CD4-positive, alpha-beta memory T cell (primary cell): ENCODE measurements at places on chromosomes 2 and 18.

DNA sequence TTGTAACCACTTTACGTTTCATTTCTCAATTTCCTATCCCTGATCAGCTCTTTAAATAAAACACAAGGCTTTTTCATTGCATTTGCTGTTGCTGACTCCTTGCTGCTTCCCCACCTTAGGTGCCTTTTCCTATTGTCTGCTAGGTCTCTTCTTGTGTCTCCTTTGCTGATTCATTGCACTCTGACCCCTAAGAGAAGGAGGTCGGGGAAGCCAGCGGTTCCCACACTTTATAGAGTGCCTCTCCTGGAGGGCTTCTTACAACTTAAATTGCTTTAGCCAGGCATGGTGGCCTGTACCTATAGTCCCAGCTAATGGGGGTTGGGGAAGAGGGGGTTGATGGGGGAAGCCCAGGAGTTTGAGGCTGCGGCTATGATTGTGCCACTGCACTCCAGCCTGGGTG is 495.0 kb downstream of the DLGAP1 start:
- DNase-seq: no peak

DNA sequence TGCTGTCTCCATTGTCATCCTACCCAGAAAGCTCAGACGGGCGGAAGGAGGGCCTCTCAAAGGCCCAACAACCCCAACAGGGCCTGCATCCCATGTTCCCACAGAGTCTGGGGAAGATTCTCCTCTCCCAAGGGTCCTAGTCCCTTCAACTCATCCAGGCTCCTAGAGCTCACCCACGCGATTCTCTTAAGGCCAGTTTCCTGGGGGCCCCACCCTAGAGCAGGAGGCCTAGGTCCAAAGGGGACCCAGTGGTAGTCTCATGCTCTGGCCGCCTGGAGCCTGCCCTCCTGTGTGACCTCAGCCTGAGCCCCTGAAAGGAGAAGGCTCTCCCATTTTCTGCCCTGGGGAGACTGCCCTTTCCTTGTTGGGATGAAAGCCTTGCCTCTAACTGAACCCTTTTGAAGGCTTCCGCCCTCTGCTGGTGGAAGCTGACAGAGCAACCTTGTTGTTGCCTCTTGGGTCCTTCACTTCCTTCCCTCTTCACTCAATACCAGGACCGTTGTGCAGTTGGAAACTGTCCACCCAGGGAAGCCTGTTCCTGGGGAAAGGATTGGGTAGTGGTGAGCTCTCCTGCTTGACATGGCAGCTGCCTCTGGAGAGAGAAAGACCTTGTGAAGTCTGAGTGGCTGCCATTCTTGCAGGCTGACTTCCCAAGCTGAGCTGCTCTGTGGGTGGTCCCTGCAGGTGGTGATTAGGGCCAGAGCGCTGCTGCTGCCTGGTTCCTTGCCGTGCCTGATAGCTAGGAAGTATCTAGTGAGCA is 86.0 kb upstream of the ALPP start:
- DNase-seq: peak; percentile 27

DNA sequence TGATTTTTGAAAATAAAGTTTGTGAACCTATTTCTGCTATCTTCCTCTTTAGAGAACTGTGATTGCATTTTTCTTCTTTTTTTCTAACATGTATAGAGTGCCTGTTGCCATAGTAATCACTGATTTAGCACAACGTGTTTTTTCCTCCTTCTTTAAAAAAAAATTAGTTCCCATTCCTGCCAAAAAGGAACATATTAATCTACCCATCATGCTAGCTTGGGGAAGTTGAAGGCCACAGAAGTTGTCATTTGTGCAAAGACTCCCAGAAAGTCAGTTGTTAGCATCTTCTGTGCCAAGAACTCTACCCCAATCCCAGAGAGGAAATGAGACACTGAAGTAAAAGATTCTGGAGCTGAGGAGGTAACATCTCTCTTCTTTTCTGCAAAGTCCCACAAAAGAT is 57.3 kb downstream of the SLC8A1 start:
- no peak for DNase-seq

DNA sequence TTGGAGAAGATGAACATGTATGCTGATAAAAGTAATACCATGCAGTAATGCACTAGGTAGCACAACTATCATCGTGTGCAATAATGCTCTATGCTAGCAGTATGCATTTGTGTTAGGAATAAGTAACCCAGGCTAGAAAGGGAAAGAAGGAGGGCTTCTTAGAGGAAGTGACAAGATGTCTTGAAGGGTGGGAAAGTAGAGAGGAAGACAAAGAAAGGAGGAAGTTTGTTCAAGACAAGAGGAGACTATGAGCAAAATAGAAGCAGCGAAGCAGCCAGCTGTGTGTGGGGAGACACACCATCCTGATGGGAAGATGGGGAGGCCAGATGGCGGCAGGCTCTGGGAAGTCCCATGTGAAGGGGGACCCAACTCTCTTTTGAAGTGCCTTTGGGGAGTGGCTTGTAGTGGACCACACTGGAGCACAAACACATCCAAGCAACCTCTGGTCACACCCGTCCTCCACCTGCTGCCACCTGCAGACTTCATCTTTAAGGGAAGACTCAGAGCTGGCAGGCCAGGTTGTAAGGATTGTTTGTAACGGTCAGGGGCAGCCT is 39.9 kb upstream of the INHBB start:
- DNase-seq: no peak

- DNase-seq: no peak
Observed at GRCh38 chr18:44781886-44782285, 101.2 kb downstream of the SETBP1 start.

DNA sequence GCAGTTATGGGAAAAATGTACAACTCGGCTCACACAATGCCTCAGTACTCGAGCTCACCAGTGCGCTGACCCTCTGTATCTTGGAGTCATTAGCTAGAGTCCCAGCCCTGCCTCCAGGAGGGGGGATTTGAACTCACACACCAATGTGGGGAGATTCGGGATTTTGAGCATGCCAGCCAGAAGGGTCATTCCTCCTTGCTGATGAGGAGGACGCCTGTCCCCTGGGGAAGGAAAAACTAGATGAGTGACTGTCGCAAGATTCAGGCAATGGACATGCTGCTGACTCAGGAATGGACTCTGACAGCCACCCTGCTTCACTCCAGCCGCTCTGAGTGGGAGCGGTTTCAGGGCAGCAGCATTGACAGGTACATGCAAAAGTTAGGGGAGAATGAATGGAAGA is 20.6 kb downstream of the FIGN start:
- DNase-seq: no peak

GRCh38 chr2:130391872-130392670 is 36.2 kb downstream of the PTPN18 start:
- DNase-seq: no peak

- no peak for DNase-seq
Observed at GRCh38 chr2:54377901-54378493, 78.1 kb upstream of the SPTBN1 start.
